ENCODE measurements at places on chromosomes 7 and 10.

DNA sequence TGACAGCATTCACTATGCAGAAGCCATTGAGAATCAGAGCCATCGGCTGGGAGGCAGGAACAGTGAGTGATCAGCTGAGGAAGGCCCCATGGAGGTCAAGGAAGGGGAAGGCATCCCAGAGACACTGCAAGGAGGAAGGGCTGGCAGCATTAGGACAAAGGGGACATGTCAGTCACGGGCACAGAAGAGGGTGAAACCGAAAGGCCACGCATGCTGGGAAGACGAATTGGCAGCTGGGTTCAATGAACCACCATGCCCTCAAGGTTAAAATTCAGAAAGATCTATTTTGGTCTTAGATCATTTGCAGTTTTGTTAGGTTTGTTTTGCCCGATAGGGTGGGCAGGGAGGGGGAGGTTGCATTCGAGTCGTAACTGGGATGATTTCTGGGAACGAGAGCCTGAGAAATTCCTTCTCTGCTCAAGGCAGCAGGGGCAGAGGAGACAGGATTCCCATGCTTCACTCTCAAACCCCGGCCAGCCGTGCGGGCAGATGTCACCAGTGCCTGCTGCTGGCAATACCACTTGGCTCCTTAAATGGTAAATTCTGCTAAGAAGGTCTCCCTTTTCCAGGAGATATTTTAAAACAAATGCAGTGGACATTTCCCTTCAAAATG lies 57.7 kb downstream of the ASB13 start:
- no peak for DNase-seq

DNA sequence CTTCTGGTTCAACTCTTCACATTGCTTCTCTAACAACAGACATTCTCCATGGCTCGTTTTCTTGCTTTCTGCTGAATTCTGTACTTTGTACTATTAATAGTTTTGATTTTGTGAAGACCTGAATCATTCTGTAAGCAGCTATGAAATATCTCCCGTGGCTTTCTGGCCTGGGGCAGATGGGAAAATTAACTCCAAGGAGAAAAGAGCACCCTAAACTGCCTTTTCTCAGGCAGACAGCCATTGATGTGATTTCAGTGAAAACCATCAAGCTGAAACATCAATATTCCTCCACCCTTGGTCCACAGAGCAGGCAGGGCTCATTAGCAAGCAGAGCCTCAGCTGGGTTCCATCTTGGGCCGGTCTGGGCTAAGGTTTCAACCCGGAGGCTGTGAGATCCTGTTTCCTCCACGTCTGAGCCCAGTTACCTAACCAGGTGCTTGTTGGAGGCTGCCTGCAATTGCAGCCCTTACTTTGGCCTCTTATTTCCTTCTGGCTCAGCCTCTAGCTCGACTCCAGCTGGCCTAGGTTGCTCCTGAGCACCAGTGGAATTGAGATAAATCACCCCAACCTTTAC lies 21.1 kb upstream of the EZH2 start:
- no peak for DNase-seq

- DNase-seq: no peak
These were observed 168.6 kb downstream of the MLLT10 start for GRCh38 chr10:21702633-21703111.

- DNase-seq: no peak
These were observed 11.4 kb downstream of the GGCT start for GRCh38 chr7:30493228-30493627.

GRCh38 chr7:142927085-142927745 lies 6.3 kb downstream of the TRPV5 start:
- no peak for DNase-seq
